ENCODE measurements at places on chromosomes 13 and 19.

DNA sequence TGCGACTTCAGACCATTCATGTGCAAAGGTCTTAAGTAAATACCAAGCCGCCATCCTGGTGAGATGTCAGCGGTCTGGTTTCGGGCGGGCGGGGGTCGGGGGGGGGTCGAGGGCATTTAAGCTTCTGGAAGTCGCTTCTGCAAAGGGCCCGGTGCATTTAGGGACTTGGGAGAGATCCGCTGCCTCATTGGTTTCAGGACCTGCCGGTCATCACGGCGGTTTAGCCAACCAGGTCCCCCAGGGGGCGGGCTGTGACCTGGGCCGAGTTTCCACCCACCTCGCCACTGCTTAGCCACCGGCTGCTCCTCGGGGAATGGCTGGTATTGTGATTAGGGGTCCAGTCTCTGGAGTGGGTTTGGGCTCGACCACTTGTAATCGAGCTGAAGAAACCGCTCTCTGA lies 7.8 kb downstream of the ANKLE1 start:
- DNase-seq: peak; percentile 87

- no peak for DNase-seq
Observed at GRCh38 chr13:89455741-89456140, 1784.6 kb downstream of the SLITRK5 start.

DNA sequence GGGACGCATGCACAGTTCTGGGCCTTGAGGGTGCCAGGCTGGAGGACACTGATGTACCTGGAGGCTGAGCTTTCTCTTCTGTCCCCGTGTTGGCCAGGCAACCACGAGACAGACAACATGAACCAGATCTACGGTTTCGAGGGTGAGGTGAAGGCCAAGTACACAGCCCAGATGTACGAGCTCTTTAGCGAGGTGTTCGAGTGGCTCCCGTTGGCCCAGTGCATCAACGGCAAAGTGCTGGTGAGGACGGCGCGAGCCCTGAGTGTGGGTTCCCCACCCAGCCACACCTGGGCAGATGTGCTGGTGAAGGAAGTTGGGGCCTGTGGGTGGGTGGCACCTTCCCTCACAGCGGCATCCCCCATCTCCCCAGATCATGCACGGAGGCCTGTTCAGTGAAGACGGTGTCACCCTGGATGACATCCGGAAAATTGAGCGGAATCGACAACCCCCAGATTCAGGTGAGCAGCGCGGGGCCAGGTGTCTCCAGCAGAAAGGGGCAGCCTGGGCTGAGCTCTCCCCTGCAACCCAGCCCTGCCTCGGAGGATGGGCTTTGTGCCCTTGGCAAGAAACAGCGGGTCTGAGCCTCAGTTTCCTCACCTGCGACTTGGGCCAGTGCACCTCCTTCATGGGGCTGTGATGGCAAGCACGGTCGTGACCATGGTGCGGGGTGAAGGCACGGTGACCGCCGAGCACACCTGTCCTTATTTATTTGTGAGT lies 26.2 kb downstream of the CCDC8 start:
- DNase-seq: no peak

DNA sequence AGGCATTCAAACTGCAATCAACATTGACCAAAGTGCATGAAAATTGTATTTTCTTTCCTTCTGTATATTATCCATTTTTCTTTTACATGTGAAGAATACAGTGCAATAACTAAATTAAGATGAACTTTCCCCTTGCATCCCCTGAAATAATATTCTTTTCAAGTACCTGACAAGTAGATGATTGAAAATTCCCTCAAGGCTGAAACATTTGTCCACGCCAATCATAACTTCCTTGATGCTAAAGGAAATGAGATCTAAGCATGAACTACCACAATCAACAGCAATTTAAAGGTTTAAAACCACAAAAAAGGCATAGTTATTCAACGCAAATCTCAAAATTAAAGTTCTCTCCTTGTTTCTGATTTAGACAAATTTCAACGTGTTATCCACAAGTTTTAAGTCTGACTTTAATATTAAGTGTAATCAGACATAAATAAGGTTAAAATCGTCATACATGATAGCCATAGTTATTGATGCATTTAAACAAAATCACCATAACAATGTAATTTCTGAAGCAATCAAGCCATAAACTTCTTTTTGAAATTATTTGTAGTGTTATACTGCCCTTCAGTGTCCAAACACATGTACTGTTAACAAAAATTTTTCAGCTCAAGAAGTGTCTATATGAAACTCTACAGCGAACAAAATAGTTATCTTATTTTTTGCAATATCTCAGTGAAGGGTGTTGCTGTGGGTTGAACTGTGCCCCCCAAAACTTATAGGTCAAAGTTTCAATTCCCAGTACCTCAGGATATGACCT lies 169.5 kb downstream of the DCLK1 start:
- no peak for DNase-seq

DNA sequence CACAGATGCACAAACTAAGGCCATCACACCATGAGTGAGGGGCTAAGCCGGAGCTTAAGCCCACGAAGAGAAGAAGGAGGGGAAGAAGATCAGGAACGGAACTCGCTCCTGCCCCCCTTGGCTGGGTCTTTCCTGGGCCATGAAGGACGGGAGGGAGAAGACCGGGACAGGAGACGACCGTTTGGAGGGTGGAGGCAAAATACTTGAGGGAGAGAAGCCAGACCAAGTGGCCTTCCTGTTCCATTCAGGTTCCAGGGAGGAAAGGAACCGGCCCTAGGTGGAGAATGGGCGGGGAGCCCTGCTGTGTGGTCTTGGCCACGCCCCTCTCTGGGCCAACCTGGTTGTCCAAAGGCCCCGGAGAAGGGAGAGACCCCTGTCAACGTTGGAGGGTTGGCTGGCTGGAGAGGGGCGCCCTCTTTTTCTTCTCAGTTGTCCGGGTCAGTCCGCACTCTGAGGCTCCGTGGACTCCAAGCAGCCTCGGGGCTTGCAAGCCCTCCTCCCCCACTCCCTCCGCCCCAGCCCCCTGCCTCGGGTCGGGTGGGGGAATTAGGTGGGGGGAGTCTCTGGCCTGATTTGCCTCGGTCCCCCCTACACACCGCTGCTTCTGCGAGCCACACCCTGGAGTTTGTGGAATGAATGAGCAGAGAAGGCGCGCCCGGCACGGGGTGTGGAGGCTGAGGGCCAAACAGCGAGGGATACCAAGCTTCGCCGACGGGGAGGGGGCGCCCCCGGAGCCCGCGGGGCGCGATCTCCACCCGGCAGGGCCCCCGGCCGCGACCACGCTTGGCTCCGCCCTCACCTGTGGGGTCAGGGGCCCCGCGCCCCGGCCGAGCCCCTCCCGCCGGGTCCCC lies 757 bp downstream of the FBN3 start:
- DNase-seq: peak; percentile 84

Measured in ecto neural progenitor cell (in vitro differentiated cells).